ENCODE measurements at places on chromosomes 12 and 14.

DNA sequence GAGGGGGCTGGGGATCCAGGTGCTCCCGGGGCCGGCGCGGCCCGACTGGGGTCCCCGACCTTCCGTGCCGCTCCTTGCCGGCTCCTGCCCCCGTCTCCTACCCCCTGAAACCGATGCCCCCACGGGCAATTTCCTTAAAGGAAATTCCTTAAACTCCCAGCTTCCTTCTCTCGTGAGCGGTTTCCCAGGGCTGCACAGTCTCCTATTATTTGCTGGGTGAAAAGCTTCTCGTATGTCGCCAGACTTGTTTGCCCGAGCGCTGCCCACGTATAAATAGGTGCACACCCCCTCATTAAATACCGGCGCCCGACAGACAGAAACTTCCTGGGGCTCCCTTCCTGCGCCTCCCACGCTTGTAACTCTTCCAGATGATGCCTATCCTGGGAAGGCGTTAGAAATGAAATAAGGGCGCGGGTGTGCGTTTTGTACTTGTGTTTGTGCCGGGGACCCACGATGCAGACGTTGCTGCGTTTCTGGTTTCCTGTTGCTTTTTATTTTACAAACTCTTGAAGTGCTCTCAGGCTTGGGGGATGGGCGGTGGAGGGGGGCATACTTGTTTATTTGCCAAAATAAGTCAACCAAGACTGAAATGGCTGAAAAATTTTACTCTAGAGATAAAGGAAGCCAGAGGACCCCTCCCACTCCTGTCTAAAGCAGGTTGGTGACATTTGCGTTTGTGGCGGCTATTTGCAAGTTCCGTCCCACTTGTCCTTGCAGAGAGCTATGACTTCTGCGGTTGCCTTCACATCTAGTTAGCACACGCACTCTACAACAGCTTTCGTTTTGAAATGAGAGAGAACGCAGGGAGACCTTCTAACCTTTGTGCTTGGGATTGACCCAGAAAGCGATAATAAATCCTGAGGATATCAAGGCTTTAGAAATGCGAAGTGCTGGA, 1.0 kb downstream of the HIP1R start:
- DNase-seq: no peak

DNA sequence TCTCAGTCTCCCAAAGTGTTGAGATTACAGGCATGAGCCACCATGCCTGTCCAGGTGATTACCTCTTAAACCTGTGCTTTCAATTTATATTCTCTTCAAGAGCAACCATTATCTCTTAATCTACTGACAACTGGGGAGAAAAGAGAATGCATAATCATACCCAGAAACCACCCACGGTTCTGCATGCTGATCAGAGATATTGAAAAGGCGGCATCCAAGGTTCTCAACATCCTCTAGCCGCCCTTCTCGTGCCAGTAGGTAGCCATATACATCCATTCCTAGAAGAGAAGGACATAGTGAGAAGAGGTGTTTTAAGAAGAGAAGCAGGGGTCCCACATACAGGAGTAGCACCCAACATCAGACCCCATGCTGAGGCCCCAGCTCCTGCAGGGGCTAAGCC, 20.8 kb downstream of the ANAPC7 start:
- no peak for DNase-seq

DNA sequence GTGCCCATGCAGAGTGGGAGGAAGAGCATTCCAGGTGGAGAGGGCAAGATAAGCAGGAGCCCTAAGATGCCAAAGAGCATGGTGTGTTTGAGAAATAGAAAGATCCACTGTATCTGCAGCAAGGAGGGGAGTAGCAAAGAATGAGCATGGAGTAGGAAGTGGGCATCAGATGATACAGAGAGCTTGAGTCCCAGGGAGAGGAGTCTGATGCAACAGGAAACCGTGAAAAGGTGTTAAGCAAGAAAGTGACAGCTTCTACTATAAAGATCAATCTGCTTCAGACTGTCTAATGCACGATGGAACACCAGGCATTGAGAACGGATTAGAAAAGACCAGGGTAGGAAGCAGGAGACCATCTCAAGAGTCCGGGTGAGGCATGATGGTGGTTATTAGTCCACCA, 12.3 kb upstream of the GPRC5D start:
- no peak for DNase-seq

DNA sequence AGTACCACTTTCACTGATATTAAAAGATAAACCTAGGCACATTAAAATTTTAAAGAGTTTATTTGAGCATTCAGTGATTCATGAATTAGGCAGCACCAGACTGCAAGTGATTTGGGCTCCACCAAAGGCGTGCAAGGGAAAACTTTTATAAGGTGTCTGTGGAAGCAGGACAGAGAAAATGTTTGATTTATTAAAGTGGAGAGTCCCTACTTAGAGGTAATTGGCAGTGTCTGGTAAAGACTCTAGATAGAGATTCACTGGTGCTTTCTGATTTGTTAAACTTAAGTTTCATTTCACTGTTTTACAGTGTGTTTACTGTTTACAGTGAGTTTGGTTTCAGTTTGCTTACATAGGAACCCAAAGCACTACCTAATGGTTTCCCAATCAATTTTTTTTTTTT, 72.8 kb downstream of the ANKS1B start:
- no peak for DNase-seq

DNA sequence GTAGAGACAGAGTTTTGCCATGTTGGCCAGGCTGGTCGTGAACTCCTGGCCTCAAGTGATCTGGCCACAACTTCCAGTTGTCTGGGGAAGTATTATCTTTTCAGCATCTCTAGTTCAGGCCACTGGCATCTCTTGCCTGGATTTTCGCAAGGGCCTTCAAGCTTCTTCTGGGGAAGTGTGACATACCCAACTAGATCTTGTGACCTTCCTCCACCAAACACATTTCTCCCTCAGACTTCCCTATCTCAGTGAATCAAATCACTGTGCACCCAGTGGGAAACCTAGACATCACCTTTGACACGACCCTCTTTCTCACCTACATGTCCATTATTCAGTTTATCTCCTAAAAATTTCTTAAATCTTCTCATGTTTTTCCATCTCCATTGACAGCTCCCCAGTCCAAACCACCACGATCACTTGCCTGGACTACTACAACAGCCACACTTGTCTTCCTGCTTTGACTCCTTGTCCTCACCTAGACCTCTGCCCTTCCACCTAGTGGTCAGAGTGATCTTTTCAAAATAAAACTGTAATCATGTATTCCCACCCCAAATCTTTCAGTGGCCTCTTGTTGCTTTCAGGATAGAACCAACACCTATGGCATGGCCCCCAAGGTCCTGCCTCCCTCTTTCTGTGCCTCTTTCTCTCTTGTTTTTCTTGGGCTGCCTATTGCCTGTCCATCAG, 3.3 kb downstream of the EEF1AKMT3 start:
- no peak for DNase-seq

DNA sequence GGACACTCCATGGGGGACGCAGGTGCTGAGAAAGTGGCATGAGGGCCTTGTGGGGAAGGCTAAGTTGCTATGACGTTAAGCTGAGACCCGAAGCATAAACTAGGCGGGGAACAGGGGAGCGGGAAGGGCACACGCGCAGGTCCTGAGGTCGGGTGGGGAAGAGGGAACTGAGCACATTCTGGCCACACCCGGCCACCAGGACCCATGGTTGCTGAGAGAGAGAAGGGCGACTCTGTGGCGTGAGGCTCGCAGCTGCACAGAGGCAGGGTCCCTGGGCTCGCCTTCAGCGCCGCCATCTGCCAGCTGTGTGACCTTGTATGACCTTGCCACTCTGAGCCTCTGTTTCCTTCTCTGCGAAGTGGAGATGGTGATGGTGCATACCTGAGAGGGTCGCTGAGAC, 182.5 kb downstream of the PHETA1 start:
- no peak for DNase-seq

- DNase-seq: no peak
Observed at GRCh38 chr12:49414364-49414763, 47.1 kb downstream of the SPATS2 start.

- no peak for DNase-seq
Observed at GRCh38 chr12:15984963-15985362, 73.8 kb downstream of the DERA start.

GRCh38 chr12:62347922-62348650, 87.9 kb downstream of the USP15 start:
- no peak for DNase-seq

All from NCI-H1930 (cell line).